Heart right ventricle (tissue), 16 donors: ENCODE measurements at places on chromosomes 3 and 15. TPM values are rescaled to one million over a fixed set of nuclear protein-coding genes. Genes with fewer than 3 reads are reported as not detected.
A peak's percentile ranks its signal among the peaks of the same experiment; 100 is the strongest.

The FBLN2 gene
- 46.6 TPM for total RNA-seq

The FES gene
- total RNA-seq, result 14.2 TPM

The SLC38A3 gene
- total RNA-seq, result 11.4 TPM

The NSUN3 gene
- total RNA-seq, result 5.9 TPM

DNA sequence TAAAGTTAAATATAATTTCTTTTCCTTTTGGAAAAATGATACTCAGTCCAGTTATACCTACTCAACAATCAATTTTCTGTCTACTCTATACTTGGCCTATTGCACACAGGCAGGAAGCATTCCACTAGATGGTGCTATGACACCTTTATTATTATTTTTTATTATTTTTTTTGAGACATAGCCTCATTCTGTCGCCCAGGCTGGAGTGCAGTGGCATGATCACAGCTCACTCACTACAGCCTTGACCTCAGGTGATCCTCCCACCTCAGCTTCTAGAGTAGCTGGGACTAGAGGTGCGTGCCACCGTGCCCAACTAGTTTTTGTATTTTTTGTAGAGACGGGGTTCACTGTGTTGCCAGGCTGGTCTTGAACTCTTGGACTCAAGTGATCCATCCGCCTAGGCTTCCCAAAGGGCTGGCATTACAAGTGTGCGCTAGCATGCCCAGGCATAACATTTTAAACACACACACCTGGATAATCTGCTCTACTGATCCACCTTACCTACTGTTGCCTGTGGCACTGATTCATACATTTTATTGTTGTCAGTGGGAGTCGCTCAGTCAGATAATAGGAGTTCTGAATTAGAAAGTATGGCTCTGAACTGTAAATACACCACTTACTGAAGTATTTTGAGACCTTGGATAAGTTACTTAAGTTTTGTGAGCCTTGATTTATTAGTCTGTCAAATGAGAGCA lies 56.2 kb downstream of the EIF3J start:
- no peaks in the 10 kb centered on the region for H3K4me1 ChIP-seq
- H3K27me3 ChIP-seq, result no peaks in the 10 kb centered on the region
- H3K27ac ChIP-seq, result no peak overlapping the region
- no peak for DNase-seq
- peaks cover 64% of the 10 kb centered on the region for H3K36me3 ChIP-seq

- no peak for DNase-seq
- H3K36me3 ChIP-seq, result no peaks in the 10 kb centered on the region
- H3K4me1 ChIP-seq, result peaks cover 9% of the 10 kb centered on the region
- peaks cover 4% of the 10 kb centered on the region for H3K27me3 ChIP-seq
Measured at GRCh38 chr15:76328958-76329357, 7.6 kb upstream of the ISL2 start.

- H3K27me3 ChIP-seq, result no peaks in the 10 kb centered on the region
- peak overlapping the region; percentile 22 for H3K4me3 ChIP-seq
- peak; percentile 67 for DNase-seq
- H3K4me1 ChIP-seq, result peaks cover 25% of the 10 kb centered on the region
Measured at GRCh38 chr3:194572143-194572789, 61.0 kb downstream of the TMEM44 start.

- H3K27me3 ChIP-seq, result no peaks in the 10 kb centered on the region
- no peak overlapping the region for H3K27ac ChIP-seq
- no peaks in the 10 kb centered on the region for H3K4me1 ChIP-seq
- no peak for DNase-seq
Measured at GRCh38 chr3:45199837-45200648, 26.0 kb downstream of the TMEM158 start.

DNA sequence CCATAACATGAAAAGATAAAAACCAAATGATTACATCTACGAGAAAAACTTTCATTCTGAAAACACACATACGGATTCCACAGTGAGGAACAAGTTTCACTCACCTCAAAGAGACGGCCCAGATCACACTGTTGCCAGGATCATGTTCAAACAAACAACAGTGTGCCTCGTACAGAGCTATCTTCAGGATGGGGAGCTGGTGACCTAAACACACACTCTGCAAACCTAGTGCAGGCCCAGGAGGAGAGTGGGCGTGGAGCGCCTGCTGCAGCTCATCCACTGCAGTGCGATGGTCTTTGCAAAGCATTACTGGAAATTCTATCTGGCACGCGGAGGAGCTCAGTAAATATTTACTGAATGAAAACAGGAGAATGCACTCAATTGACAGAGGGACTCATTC lies 38.5 kb downstream of the TAMM41 start:
- no peaks in the 10 kb centered on the region for H3K27me3 ChIP-seq
- H3K27ac ChIP-seq, result no peak overlapping the region
- no peak overlapping the region for H3K4me3 ChIP-seq
- peaks cover 85% of the 10 kb centered on the region for H3K36me3 ChIP-seq

DNA sequence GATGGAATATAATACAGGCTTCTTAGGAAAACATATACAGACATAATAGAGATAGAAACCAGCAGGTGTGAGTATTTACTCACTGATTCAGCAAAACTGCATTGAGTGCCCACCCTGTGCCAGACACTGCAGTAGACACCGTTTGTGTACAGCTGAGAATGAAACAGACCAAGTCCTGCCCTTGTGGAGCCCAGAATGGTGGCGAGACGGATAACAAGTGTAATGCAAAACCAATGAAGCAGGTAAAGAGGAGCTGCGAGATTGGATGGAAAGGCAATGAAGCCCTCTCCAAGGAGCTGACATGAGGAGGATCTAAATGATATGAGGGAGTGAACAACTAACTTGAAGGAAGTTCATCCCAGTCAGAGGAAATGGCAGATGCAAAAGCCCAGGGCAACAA lies 256.4 kb downstream of the MEX3B start:
- no peaks in the 10 kb centered on the region for H3K36me3 ChIP-seq
- H3K4me1 ChIP-seq, result no peaks in the 10 kb centered on the region

DNA sequence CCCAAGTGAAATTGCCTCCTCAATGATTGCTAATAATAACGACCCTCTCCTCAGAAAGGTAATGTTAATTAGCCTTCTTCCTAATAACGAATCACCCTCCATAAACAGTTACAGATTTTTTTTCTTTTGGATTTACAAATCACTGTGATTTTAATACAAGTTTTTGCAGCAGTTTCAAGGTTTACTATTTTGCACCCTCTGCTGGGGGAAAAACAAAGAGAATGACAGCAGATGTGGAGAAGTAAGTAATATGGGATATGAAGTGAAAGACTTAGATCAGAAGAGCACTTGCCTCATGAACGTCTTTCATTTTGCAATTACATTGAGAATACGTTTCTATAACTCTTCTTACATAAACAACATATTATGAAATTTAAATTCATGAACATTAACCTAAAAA lies 16.1 kb upstream of the CNTN3 start:
- DNase-seq, result no peak
- no peaks in the 10 kb centered on the region for H3K36me3 ChIP-seq
- H3K4me1 ChIP-seq, result no peaks in the 10 kb centered on the region
- H3K4me3 ChIP-seq, result no peak overlapping the region

DNA sequence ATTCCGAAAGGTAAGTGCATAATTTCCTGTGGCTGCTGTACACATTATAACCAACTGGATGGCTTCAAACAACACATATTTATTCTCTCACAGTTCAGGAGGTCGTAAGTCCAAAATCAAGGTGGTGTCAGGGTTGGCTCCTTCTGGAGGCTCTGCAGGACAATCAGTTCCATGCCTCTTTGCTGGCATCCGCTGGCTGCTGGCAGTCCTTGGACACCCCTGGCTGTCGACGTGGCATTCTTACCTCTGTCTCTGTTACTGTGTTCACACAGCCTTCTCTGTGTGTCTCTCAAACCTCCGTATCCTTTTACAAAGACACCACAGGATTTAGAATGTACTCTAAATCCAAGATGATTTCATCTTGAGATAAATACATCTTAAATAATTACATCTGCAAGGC lies 398.8 kb upstream of the ATP10A start:
- H3K27me3 ChIP-seq, result no peaks in the 10 kb centered on the region
- H3K4me1 ChIP-seq, result no peaks in the 10 kb centered on the region
- H3K27ac ChIP-seq, result peak overlapping the region; percentile 44
- DNase-seq, result peak; percentile 22

- H3K27ac ChIP-seq, result peak overlapping the region; percentile 90
- peaks cover 5% of the 10 kb centered on the region for H3K4me1 ChIP-seq
- no peak overlapping the region for H3K4me3 ChIP-seq
Measured at GRCh38 chr3:171811295-171811912, 1.1 kb upstream of the PLD1 start.
